ENCODE measurements at places on chromosomes 4 and X.

GRCh38 chrX:132651421-132652086 is 162.7 kb upstream of the MBNL3 start:
- H3K36me3 ChIP-seq = no peaks in the 10 kb centered on the region
- H3K27me3 ChIP-seq = peaks cover 4% of the 10 kb centered on the region
- no peak overlapping the region for H3K27ac ChIP-seq

GRCh38 chr4:142378179-142378578 is 467.9 kb downstream of the INPP4B start:
- no peaks in the 10 kb centered on the region for H3K27me3 ChIP-seq
- H3K4me3 ChIP-seq = peak overlapping the region; percentile 75
- H3K27ac ChIP-seq = peak overlapping the region; percentile 97
- ATAC-seq = peak; percentile 4
- peaks cover 54% of the 10 kb centered on the region for H3K36me3 ChIP-seq

DNA sequence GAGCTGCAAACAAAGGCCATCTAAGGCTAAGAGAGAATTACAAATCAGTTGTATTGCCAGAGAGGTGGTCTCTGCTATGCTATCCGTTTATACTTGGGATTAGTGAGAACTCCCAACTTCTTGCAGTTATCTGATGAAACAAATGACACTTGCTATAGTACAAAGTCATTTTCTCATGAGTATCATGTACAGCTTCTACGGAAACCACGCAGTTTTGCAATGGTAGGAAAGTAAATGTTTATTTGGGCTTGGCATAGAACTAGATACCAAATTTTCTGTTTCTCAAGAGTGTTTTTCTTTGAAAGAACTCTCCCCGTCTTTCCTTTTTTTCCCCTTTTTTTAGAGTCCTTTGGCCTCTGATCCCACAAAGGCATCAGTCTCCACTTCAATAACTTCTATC is 128.2 kb upstream of the ENPEP start:
- H3K27ac ChIP-seq = no peak overlapping the region
- peaks cover 26% of the 10 kb centered on the region for H3K27me3 ChIP-seq
- H3K4me3 ChIP-seq = no peak overlapping the region
- no peak for ATAC-seq

DNA sequence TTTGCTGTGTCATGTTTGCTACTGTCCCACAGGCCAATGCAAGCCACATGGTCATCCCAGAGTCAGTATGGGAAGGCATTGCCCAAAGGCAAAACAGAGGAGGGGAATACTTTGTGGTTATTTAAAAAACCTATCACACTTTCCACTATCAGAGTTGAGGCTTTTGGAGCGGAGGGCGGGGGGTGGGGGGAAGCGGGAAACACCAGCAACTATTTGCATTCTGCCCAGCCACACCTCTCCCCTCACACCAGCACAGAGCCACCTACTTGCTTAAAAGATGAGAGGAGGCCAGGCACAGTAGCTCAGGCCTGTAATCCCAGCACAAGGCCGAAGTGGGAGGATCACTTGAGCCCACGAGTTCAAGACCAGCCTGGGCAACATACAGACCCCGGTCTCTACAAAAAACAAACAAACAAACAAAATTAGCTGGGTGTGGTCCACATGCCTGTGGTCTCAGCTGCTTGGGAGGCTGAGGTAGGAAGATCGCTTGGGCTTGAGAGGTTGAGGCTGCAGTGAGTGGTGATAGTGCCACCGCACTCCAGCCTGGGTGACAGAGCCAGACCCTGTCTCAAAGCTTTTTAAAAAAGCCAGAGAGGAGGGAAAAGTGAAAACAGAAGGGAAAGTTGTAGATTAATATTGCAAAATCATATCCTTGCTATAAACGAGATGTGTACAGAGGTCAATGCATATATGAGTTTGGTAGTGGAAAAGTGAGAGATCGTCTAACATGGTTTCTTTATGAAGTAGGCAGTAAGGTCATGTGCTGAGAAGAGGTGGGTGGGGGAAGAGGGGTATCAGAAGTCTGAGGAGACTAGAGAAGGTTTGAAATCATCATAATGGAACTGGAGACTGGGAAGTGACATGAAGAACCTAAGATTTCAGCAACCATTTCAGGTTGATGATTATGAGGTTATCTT is 1.9 kb upstream of the CHST7 start:
- H3K4me3 ChIP-seq = peak overlapping the region; percentile 78
- no peaks in the 10 kb centered on the region for H3K27me3 ChIP-seq
- no peak for ATAC-seq
- H3K4me1 ChIP-seq = peaks cover 19% of the 10 kb centered on the region
- peak overlapping the region; percentile 85 for H3K27ac ChIP-seq

- no peak for ATAC-seq
- no peak overlapping the region for H3K4me3 ChIP-seq
- no peaks in the 10 kb centered on the region for H3K27me3 ChIP-seq
- no peaks in the 10 kb centered on the region for H3K4me1 ChIP-seq
- no peaks in the 10 kb centered on the region for H3K36me3 ChIP-seq
- H3K27ac ChIP-seq = no peak overlapping the region
These were observed 87.4 kb downstream of the ADGRA3 start for GRCh38 chr4:22428441-22428840.
